ENCODE measurements at places on chromosomes 7 and 10.

- DNase-seq, result no peak
Measured at GRCh38 chr10:5779730-5780129, 33.5 kb downstream of the GDI2 start.

- DNase-seq, result no peak
Measured at GRCh38 chr10:71742301-71743088, 22.9 kb upstream of the C10orf105 start.

DNA sequence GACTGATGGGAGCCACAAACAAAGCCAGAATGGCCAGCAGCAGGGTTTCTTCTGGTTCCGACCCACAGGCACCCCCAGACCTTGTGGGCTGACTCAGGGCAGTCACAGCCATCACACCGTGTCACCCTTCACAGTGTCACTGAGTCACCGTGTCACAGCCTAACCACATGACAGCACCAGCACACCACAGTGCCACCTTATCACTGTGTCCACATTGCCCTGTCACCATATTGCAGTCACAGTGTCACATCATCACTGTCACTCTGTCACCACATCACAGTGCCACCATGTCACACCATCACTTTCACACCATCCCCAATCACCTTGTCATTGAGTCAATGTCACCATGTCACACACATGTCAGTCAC is 77.0 kb downstream of the OAT start:
- DNase-seq, result no peak

- DNase-seq, result no peak
Measured at GRCh38 chr10:48490946-48491345, 113.9 kb downstream of the ARHGAP22 start.

DNA sequence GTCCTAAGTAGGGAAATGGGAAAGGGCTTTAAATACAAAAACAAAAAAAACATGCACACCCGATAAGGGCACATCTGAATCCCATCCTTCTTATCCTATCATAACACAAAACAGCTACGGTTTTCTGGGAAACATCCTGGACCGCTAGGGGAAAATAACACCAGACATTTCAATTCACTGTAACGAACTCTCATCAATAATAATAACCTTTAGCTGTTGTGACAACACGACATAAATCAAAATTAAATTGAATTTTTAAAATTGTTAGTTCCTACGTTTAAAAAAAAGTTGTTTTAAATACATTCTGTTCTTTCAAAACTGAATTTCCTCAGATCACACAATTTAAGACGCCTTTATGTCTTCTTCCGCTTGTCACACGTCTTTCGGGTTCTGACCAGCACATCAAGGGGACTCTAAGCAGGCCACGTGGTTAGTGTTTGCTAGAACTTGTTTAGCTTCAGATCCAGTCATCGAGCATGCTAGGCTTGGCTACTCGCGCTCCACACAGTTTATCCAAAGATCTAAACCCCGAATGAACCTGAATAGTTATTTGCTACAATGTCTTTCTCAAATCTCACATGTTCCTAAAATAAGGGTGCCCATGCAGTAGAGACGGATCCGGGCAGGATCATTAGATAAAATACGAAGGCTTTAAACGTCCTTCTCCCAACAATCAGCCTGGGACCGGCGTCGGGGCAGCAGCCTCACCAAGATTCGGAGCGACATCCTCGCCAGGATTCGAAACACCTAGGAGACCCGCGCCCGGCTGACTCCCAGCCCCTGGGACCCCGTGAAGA is 839 bp downstream of the IKZF5 start:
- no peak for DNase-seq

DNA sequence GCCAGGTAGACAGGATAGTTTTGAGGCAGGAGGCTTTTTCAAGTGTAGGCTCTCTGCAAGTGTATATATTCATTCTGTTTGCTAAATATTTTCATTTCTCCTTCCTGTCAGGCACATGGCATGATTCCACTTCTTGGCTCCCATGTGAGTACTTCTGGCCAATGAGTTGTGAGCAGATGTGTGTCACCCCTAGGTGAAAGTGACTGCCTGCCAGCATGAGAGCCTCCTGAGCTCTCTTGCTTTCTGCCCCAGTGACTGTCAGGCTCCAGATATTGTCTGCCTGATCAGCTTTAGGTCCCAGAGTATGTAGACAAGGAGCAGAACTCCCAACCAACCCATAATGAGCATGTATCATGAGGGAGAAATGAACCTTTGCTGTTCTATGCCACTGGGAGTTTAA is 257.6 kb upstream of the NPY start:
- DNase-seq, result no peak

GRCh38 chr10:60974463-60975149 is 30.6 kb upstream of the RHOBTB1 start:
- no peak for DNase-seq

GRCh38 chr7:29282819-29283414 is 88.3 kb downstream of the CHN2 start:
- DNase-seq, result peak; percentile 67

GRCh38 chr10:72238392-72239175 is 22.5 kb upstream of the ASCC1 start:
- no peak for DNase-seq

GRCh38 chr7:8285155-8285554 is 23.2 kb upstream of the ICA1 start:
- DNase-seq, result no peak

DNA sequence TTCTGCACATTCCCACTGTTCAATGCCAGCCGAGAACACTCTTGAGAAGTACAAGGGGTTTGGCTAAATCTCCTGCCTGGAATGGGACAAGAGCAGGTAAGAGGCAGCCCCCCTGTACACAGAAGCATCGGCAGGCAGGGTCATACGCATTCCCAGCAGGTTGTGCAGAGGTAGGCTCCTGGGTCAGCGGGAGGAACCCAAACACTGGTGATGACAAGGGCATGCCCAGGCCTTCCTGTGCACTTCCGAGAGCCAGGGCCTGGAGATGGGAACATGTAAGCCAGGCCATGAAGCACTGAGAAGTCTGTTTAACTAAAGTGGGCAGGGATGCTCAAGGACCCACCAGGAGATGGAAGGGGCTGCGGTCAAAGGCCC is 130.3 kb upstream of the CHST15 start:
- DNase-seq, result no peak

DNA sequence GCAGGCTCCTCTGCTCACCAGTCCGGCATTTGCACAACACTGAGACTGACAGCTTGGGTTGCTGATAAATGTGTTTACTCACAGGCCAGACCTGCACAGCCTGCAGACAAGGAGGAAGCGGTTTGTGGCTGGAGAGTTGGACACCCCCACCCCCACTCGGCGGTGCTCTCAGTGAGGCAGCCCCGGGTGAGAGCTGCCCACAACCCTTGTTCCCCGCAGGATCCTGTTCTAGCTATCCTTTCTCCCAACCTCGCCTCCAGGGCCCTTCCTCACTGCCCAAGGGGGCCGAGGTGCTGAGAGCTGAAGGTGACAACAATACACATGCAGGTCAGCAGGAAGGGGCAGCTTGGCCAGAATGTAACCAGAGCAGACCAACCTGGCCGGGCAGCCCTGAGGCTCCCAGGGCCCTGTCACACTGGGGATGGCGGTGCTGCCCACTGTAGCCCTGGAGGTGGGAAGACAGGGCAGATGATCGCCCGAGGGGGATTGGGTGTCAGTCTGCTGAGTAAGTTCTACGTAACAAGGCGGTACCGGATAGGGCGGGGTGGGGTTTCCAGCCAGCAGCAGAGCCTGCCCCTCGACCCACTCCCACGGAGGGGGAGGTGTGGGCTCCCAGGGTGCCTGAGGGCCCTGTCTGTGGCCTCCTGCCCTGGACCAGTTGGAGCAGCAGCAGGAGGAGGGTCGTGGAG is 2.1 kb upstream of the ADAM8 start:
- no peak for DNase-seq

- DNase-seq, result no peak
Measured at GRCh38 chr10:133388973-133389818, 4.8 kb upstream of the MTG1 start.

GRCh38 chr7:102890292-102890970 is 22.4 kb upstream of the LRRC17 start:
- no peak for DNase-seq

DNA sequence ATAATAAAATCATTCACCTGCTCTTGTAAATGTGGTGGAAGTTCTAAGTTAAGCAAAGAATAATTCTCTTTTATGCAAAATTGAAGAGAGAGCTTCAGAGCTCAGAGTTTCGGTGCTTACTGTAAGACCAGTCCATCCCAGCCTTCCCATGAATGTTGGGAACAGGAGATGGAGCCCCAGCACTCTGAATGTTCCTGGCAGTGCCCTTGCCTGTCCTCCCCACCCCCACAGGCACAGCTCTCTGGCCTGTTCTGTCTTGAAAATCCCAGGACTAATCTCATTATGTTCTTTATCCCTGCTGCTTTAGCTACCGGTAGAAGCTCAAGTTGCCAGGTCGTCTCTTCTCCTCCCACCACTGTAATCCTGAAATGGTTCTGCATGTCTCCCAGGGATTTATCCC is 29.1 kb upstream of the LHFPL3 start:
- no peak for DNase-seq

- no peak for DNase-seq
Measured at GRCh38 chr7:97187067-97187466, 69.6 kb downstream of the SDHAF3 start.

DNA sequence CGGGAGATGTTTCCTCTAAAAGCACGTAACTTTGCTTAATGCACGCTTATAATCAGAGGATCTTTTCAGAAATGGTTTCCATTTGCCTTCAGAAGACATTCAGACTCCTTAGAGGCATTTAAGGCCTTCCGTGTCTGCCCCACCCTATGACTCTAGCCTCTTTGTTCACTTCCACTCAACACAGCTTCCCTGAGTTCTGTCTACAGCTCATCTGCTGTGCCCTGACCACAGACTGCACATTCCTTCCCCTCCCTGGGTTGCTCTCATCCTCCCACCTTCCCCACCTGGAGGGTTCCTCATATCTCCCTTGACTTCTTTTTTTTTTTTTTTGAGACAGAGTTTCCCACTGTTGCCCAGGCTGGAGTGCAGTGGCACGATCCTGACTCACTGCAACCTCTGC is 16.6 kb downstream of the FBH1 start:
- DNase-seq, result no peak

GRCh38 chr10:124001391-124002148 is 91.8 kb downstream of the CHST15 start:
- no peak for DNase-seq

DNA sequence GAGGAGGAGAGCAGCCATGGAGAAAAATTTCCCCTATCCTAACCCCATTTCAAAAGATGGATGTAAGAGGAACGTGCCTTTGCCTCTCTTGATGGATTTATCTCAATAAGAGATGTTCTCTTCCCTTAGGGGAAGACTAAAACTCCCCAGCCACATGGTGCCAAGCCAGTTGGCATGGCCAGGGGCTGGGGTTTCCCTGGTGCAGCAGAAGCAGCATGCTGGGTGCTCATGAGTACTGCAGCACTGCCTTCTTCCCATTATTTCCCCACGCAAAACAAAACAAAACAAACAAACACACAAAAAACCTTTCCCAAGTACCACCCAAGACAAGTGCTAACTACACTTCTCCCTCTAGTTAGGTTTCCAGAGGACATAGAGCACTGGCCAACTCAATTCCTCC is 97.2 kb downstream of the DOCK4 start:
- DNase-seq, result no peak

DNA sequence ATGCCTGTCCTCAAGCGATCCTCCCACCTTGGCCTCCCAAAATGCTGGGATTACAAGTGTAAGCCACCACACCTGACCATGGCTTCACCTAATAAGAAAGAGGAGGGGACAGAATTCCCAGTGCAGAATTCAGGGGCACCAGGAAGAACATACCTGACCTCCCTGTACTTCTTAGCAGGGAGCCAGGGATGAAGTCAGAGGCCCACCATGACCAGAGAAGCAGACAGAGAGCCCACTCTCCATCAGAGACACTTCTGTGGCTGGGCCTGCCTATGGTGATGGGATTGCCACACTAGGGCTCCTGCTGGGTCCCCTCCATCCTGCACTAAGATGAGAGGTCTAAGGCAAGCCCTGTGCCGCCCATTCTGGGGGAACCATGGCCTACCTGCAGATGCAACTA is 157.4 kb upstream of the LYZL2 start:
- DNase-seq, result no peak

DNA sequence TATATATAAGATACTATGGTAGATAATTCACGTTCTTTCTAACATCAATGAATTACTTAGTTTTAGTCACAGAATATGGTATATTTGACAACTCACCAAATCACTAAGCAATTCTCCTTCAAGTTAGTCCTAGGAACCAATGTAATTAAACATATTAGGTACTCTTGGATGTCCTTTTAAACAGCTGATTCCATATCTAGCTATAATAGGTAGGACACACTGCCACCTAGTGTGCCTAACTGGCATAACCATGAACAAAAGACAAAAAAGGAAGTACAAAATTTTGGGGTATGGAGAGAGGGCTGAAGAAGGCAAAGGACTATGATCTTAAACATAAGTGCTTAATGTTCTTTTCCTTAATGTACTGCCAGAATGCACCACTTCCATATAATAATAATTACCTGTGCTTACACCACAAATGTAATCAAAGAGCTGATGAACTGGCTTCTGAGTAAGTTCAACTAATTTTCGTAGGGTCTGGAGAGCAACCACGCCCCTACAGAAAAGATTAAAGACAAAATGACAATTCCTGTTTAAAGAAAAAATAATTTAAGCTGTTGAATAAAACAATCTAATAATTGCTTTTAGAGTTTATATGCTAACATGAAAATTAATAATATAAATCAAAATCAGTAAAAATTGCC is 28.7 kb downstream of the PNPLA8 start:
- DNase-seq, result peak; percentile 15

DNA sequence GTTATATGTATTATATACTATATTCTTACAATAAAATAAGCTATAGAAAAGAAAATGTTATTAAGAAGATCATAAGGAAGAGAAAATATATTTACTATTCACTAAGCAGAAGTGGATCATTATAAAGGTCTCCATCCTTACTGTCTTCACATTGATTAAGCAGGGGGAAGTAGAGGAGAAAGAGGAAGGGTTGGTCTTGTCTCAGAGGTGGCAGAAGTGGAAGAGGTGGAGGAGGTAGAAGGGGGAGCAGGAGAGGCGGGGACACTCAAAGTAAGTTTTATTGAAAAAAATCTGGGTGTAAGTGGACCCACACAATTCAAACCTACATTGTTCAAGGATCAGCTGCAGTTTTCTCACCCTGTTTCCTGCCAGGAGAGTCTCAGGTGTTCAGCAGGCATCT is 28.9 kb upstream of the ERCC6 start:
- no peak for DNase-seq

DNA sequence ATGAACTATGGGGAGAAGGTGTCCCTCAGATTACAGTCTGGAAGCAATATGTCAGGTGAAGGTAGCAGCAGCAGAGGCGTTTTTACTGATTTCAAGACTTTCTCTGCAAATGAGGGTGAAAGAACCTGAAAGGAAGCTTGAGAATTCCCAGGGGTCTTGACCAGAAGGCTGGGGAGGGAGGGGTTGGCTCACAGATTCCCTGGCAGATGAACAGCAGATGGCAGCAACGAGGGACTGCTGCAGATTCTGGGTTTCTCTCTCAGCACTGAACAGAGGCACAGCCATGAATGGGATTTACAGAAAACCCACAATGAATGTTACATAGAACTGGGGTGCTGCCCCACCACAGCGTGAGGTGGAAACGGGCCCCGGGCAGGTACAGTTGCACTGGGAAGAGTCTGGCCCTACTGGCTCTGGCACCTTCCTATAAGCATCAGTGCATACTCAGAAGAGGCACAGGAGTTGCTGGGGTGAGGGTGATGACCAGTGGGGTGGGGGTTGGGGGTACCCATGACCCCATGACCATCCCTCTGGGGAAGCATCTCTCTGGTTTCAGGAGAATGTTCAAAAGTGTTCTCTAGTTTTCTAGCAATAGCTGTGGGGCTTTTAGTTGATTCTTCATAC is 317.8 kb downstream of the SH2D4B start:
- no peak for DNase-seq

- DNase-seq, result no peak
Measured at GRCh38 chr10:80968903-80969302, 431.2 kb downstream of the SH2D4B start.

- DNase-seq, result no peak
Measured at GRCh38 chr7:131564640-131565039, 8.2 kb upstream of the PODXL start.

Data from NCI-H187 treated with DMSO at 0.1 percent for 48 hours (cell line).